Vagina (tissue), 2 donors: ENCODE measurements at places on chromosomes 7 and 10. TPM values are rescaled to one million over a fixed set of nuclear protein-coding genes. Genes with fewer than 3 reads are reported as not detected.

DNA sequence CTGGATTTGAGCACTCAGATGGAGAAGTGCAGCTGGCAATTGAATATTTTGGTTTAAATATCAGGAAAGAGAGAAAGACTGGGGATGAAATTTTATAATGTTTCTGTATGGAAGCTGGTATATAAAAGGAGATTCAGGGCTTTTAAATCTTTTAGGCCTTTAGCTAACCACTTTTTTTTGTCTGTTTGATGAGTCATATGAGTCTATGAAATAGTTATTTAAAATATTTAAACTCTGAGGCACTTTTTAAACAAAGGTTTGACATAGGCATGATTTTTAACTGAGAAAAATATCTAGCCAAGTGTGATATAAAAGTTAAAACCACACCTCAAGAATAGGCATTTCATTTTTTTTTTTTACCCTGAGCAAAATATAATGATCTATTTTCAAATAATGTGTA is 944.3 kb downstream of the GATA3 start:
- DNase-seq = no peak

- DNase-seq = no peak
Measured at GRCh38 chr7:127514499-127514898, 70.9 kb downstream of the GCC1 start.

GRCh38 chr7:50771120-50772002 is 11.3 kb downstream of the GRB10 start:
- no peak for DNase-seq

The CRYGN gene
- not detected for total RNA-seq
